ENCODE measurements at places on chromosomes 3 and 15. TPM values are rescaled to one million over a fixed set of nuclear protein-coding genes. Genes with fewer than 3 reads are reported as not detected.
A peak's percentile ranks its signal among the peaks of the same experiment; 100 is the strongest.

DNA sequence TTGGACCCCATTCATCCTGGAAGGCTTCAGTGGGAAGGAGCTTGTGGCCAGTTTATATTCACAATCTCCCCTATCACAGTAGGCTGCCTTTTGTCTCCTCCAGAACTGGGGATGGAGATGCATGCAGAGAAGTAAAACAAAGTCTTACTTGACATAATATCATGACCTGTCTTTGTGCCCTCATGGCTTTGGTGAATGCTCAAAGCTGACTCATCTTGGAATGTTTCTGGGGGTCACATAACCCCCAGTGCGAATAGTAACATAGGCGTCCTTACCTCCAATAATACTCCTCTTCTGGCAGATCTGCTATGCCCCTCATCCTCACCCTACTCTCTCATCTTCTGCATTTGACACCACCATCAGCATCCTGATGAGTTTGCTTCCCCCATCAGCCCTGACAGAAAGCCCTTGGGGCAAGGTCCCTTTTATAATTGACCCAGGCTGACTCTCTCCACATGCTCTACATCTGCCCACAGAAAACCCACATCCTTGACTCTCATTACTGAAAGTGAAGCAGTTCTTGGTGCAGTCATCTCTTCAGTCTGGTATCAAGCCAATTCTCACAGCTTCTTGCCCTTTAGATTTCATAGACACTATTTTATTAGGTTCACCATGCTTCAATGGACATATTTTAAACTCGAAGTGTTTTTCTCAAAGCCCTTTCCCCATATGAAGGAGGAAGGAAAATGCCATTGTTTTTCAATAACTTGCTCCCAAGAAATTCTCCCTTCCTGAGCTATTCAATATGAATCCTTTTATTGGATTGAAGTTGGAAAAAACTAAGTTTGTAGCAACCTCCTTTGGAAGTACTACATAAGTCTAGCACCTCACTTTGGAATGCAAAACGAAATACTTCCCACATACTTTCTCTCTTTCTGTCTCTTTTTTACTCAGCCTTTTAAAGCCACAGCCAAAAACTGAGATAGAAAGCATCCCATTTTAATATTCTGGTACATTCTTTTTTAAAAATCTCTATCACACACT lies 36.6 kb downstream of the OSTN start:
- DNase-seq, result peak; percentile 64

DNA sequence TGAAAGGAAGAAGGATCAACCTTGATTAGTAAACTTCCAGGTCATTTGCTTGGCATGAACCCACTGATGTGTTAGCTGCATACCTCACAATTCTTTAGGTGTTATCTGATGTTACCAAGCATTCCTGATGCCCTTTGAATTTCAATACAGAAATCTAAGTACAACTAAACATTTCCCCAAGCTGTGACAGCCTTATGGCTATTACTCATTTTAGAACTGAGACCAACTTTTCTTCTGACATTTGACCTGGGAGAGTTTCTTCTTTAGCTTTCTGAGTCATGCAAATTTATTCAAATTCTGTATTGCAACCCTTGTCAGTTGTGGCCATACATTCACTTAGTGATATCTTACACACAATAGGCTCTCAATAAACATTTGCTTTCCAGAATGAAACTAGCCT lies 124.3 kb downstream of the TIGIT start:
- DNase-seq, result no peak

DNA sequence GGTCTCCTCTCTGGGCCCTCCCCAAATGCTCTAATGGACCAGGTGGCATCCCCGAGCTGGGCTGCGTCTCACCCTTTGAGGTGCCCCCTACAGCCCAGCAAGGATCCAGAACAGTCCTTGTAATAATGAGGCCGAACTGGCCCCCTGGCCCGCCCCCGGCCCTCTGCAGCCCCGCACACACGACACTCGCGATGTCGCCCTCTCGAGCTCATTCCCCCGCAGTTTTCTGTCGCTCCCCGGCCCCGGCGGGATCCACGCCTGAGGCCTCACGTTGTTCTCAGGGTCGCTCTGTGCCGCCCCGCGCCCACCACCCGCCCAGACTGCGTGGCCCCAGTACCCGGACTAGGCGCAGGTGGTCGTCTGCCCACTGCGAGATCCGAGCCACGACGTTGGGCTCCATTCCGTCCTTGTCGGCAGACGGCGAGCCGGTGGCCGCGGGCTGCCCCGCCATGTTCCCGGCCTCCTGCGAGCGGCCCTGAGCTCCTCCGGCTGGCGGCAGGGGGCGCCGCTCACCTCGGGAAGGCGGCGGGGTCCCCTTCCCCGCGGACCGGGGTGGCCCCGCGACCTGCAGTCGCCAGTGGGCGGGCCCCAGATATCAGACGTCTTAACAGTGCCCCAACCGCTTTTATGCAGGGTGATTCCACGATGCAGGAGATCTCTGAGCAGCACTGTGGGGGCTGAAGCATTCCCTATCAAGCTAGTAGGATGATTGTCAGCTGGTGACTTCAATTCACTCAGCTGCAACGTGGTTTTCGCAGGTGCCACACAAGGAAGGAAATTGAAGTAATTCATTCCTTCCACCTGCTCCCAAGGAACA lies at the start of gene C3orf33:
Gene C3orf33 (minus strand): TSS at position 477 of the 817 bp plus-strand sequence. CDS start 26 bp downstream, at position 451.
- peak; percentile 79 for DNase-seq

DNA sequence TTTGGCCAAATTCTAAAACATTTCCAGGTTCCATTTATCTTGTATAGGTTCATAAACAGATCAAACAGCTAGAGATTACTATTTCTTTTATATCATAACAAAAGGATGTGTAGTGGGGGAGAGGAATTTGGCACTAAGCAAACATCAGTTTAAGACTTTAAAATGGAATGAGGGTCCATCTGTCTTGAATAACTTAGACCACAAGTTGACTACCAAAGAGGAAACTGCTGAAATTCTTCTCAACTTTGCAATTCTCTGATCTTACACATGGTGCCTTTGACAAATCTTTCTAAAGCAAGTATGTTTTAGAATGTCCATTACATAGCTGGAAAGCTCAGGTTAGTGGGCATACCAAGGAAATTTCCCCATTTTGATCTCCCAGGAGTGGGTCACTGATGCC lies 140.5 kb upstream of the ADAMTS9 start:
- DNase-seq, result no peak

DNA sequence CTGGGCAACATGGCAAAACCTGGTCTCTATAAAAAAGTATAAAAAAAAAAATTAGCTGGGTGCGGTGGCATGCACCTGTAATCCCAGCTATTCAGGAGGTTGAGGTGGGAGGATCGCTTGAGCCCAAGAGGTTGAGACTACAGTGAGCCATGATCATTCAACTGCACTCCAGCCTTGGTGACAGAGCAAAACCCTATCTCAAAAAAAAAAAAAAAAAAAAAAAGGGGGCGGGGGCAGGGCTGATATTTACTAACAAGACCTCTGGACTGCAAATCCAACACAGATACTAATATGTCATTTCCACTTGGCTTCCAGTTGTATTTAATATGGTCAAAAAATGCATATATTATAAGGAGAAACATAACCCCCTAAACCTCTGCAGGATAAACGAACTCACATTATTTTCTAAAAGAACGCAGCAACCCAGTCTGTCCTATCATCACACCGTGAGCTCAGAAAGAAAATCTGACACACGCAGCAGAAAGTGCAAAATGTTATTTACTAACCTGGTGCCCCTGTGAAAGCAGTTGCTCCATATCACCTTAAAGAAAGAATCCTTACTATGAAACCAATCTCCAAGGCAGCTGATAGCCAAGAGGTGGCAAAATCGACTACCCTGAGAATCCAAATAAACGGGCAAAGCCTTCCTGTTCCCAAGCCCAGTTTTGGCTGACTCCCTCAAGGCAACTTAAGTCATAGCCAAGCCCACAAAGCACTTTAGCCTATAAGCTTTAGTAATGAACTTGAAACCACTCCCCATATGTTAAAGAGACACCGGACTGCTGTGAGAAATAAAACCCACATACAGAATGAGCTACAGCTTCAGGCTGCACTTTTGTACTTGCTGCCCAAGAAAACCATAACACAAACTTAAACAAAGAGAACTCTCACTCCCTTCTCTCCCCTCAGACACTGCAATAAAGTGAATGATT lies 39.3 kb downstream of the PLD1 start:
- peak; percentile 81 for DNase-seq

DNA sequence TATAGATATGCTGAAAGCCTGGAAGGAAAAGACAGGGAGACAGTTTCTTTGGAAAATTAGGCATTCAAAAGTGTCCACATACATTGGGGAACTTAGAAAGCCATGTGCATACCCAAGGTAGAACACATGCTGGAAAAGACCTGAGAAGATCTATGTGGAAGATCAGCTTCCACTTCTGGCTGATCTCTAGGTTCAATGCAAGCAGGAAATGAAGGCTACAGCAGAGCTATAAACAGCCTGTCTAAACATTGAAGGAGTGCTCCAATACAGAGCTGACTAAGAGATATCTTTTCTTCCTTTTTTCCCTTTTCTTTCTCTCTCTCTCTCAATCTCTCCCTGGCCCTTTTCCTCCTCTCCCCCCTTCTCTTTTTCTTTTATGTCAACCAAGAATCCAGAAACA lies 73.6 kb upstream of the TCF12 start:
- no peak for DNase-seq

GRCh38 chr3:105459566-105460290 lies 93.0 kb downstream of the ALCAM start:
- DNase-seq, result no peak

DNA sequence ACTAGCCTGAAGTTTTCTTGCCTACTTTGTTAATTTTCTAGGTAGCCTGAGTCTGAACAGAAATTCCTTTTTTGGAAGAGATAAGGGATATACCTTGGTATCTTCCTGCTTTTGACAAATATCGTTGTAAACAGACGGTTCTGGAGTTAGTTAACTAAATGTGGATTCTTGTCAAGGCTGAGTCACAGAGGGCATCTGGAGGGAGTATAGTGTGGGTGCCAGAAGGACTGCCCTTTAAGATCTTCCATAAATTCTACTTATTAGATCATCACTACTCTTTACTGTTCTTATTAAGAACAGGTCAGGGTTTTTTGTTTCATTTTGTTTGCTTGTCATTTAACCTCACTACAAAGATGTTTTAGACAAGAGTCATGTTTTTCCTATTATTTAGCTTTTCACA lies 125.3 kb upstream of the SKOR1 start:
- no peak for DNase-seq

DNA sequence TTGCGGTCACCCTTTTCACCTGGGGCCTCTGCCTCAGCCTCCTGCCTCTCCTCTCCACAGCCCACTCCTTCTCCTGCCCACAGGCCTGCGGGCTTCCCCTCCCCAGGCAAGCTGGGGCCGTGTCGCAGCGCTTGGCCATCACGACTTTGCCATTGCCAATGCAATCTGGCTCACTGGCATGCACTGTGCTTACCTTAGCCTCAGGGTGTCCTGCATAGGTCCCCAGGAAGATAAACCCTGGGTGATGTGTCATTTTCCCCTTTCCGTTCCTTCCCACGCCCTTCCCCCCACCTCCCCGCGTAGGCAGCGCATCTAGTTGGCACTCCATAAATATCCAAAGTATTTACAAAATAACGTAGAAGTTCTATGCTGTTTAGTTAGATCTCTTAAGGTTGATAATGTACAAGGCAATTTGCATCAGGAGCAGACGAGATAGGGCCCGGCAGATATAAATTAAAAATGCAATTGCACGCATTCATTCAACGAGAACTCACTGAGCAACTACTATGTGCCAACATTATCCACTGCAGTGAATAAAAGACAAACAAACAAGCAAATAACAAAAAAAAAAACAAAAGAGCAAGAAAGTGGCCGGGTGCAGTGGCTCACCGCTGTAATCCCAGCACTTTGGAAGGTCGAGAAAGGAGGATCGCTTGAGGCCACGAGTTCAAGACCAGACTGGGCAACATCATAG lies 973 bp upstream of the COPG1 start:
- no peak for DNase-seq

GRCh38 chr3:163071713-163072112 lies 1575.1 kb downstream of the OTOL1 start:
- DNase-seq, result no peak

- no peak for DNase-seq
These were observed 197.0 kb downstream of the LPP start for GRCh38 chr3:188350961-188351360.

GRCh38 chr3:1007866-1008265 lies 85.0 kb upstream of the CNTN6 start:
- no peak for DNase-seq

GRCh38 chr15:65856821-65857455 lies 12.4 kb upstream of the RAB11A start:
- DNase-seq, result peak; percentile 60

DNA sequence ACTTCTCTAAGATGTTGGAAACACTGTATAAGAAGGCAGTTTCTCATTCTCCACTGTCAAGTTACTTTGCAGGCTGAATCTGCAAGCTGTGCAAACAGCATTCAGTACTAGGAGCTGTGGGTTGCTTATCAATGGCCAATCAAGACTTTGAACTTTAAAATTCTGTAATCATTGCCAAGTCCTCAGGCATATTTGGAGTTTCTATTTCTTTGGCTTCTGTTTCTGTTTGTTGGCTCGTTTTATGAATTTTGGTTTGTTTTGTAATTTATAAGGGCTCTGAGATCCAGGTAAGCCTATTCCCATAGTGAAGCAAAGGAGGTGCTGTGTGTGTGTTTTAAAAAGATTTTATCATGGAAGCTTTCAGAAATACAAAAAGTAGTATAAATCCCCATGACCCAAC lies 32.1 kb downstream of the TLNRD1 start:
- no peak for DNase-seq

- no peak for DNase-seq
These were observed 243.1 kb downstream of the EPHB1 start for GRCh38 chr3:135038186-135038585.

DNA sequence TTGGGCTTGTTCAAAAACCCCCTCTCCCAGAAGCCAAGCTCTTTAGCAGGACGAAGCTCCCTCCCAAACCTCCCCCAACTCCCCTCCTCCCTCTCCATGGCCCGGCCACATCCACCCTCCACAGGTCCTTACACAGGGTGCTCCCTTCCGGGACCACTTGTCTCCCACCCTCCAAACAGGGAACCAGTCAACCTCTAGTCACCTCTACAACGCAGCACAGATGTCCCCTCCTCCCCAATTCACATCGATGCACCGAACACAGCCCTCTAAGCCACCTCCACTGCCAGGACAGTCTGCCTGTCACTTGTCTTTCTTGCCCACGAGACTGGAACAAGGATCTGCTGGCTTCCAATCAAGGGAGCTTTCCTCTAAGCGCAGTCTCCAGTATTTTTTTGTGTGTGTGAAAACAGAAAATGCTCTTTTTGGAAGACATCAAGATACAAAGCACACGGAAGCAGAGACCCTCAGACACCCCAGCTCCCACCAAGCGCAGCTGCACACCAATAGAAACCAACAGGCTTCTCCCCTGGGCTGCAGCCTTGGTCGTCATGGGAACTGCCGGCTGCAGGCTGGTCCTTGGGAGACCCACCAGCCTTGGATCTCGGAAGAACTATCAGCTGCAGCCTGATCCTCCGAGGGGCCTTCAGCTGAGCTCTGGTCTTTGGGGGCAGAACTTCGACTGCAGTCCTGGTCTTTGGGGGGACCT lies 26.5 kb downstream of the IQSEC1 start:
- no peak for DNase-seq

GRCh38 chr15:68638953-68639515 lies 60.2 kb downstream of the CORO2B start:
- DNase-seq, result peak; percentile 51

GRCh38 chr3:150235799-150236198 lies 172.3 kb upstream of the TSC22D2 start:
- peak; percentile 38 for DNase-seq

The GREM1 gene
- total RNA-seq, result 35.3 TPM

The TFDP2 gene
- total RNA-seq, result 91.7 TPM

The MYO5C gene
- 16.5 TPM for total RNA-seq

The PSTPIP1 gene
- total RNA-seq, result not detected

The FBN1 gene
- total RNA-seq, result 73.7 TPM

The SCAANT1 gene
- not detected for total RNA-seq

The LDHAL6B gene
- total RNA-seq, result not detected

The UNC13C gene
- total RNA-seq, result 0.09 TPM

The ADGRG7 gene
- total RNA-seq, result not detected

The P2RY14 gene
- not detected for total RNA-seq

Data from Daoy (cell line).